ENCODE measurements at places on chromosomes 16 and 17.
A peak's percentile ranks its signal among the peaks of the same experiment; 100 is the strongest.

GRCh38 chr16:59540621-59541020 is 806.5 kb upstream of the GOT2 start:
- DNase-seq = no peak

- DNase-seq = peak; percentile 25
These were observed 33.5 kb downstream of the GNA13 start for GRCh38 chr17:65022751-65023700.

DNA sequence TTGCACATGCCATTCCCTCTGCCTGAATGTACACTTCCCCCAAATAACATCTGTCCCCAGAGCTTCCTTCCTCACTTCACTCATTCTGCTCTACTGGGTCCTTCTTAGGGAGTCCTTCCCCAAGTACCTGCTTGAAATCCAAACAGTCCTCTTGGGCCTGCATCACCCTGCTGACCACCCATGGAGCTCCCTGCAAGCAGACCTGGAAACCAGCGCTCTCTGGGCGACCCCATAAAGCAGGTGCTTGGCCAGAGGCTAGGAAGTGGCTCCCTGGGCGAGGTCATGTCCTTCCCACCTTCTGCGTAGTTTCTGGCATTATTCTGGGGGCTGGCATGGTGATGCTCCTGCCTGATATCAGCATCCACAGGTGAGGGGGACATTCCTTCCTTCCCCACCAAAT is 12.2 kb upstream of the NTN1 start:
- no peak for DNase-seq

- DNase-seq = no peak
These were observed 106.4 kb downstream of the IRX5 start for GRCh38 chr16:55037046-55037445.
